Calu3 (cell line): ENCODE measurements at places on chromosomes 2 and 18.
A peak's percentile ranks its signal among the peaks of the same experiment; 100 is the strongest.

DNA sequence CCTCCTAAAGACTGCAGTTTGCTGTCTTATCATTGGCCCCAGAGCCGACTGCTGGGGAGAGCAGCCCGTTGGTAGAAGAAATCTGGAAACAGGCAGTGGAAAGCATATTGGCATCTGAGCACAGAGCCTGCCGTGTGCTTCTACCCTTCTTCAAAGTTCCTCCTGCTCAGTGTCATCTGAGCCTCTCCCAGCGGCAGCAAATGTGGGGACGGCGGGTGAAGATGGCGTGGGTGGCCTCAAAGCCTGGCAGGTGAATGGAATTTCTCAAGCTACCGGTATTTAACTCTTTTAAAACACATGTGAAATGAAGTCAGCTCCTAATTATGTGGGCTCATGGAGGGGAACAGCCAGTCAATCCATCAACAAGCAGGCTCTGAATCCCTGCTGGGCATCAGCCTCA lies 181.6 kb upstream of the PXDN start:
- no peak for DNase-seq

DNA sequence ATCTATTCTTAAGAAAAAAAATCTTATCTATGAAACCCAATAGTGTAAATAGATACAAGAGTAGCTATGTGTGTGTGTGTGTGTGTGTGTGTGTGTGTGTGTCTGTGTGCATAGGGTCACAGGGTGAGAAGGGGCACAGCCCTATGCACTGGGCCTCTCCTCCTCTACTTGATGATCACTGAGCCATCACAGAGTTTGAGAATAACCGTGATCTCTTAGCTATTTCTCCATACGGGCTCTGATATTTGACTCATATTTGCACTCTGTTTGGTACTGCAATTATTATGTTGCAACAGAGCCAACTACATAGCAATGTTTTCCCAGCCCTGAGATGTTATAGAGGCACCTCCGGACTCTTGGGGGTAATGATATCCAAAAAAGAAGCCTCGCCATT lies 28.8 kb upstream of the SLC40A1 start:
- no peak for DNase-seq

GRCh38 chr2:184534986-184535385 lies 63.3 kb upstream of the ZNF804A start:
- no peak for DNase-seq

DNA sequence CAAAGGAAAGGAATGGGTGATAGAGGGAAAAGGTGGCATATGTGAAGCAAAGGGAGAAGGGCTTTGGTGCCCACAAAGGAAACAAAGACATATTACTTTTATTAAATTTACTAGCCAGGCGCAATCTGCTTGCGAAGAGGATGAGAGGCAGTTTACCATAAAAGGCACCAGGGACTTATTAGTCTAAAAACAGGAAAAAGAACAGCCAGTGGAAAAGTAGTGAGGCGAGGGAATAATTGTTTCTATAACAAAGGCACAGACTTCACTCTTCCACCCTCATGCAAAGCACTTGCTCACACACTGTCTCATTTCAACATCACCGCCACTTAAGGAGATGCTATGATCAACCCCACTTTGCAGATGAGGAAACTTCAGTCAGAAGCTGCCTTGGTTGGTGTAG lies 210.5 kb downstream of the ALPK2 start:
- no peak for DNase-seq

DNA sequence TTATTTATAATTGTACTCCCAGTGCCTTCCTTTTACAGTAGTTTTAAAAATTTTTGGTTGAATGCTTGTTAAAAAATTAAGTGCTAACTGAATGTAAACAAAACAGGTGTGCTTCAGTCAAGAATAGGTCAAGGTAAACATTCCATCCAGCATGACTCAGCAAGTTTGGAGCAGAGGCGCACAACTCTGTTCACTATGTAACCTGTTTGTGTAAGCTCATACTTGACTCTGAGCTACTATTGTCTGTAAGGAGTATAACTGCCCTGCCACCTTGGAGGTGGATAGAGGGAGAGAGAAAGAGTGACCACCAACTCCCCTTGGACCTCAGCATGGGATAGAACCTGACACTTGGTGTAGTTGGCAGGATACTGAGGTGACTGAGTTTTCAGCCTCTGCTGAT lies 207.4 kb upstream of the SYT4 start:
- peak; percentile 8 for DNase-seq

GRCh38 chr2:239769554-239770245 lies 255.4 kb downstream of the NDUFA10 start:
- DNase-seq: no peak

DNA sequence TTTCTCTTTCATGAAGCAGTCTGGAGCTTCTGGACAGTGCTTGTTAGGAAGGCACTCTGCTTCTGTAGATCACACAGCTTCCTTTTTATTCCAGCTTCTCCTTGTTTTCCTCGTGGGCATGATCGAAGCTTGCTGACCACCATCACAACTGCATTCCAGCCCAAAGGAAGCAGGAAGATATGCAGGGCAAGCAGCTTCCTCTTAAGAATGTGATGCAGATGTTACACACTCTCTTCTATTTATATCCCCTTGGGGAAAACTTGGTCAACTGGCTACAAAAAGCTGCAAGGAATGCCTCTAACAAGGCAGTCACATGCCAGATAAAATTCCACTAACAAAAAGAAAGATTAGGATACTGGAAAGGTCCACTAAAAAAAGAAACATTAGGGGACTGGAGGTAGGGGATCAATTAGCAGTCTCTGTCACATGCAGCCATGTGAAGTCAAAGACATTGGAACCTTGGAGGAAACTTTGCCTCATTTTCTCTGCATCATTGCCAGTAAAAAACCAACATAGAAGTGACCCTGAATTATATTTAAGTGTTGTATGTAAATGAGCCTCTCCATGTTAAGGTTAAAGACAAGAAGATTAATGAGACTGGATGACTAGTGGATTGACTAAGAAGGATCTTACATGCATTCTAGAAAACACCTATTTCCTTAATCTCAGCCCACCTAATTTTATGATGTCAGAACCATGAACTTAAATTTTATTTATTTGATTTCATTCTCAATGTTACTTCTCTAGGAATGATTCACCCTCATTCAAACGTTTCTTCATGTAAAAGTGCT lies 98.3 kb downstream of the NAB1 start:
- no peak for DNase-seq

GRCh38 chr18:75111760-75112159 lies 97.2 kb downstream of the PTGR3 start:
- DNase-seq: no peak

- DNase-seq: no peak
Measured at GRCh38 chr2:40346535-40347354, 105.1 kb downstream of the SLC8A1 start.

DNA sequence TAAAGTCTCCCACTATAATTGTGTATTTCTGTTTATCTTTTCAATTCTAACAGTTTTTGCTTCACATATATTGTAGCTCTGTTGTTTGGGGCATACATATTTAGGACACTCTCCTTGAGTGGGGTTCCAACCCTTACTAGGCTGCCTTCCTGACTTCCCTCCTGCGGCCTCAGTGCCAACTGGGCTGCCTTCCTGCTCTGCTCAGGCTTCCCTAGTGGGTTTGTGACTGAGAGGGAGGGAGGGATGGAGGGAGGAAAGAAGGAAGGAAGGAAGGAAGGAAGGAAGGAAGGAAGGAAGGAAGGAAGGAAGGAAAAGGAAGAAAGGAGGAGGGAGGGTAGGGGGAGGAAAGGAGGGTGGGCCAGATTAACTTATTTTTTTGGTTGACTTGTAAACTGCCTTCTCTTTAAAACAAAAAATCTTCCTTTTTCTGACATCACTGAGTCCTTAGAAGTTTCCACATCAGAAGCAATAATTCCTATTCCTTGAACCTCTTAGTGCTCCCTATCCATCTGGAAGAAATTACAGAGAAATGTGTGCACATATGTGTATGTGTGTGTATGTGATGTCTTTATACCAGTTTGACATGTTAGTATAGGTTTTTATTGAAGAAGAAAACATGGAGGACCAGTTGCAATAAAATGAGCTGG lies 145.4 kb upstream of the PGAP1 start:
- DNase-seq: no peak

- no peak for DNase-seq
Measured at GRCh38 chr2:231161252-231161839, 36.5 kb upstream of the HTR2B start.

DNA sequence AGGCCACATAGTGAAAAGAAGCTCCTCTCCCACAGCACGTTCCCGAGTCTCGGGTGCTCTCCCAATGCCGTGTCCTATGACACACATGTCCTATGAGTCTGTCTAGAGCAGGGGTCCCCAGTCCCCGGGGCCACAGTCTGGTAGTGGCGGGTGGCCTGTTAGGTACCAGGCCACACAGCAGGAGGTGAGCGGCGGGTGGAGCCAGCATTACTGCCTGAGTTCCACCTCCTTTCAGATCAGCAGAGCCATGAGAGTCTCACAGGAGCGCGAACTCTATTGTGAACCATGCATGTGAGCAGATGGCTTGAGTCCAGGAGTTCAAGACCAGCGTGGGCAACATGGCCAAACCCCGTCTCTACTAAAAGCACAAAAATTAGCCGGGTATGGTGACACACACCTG lies 112.6 kb downstream of the ZBTB7C start:
- DNase-seq: no peak

GRCh38 chr2:229521576-229521975 lies 192.8 kb downstream of the DNER start:
- DNase-seq: no peak

DNA sequence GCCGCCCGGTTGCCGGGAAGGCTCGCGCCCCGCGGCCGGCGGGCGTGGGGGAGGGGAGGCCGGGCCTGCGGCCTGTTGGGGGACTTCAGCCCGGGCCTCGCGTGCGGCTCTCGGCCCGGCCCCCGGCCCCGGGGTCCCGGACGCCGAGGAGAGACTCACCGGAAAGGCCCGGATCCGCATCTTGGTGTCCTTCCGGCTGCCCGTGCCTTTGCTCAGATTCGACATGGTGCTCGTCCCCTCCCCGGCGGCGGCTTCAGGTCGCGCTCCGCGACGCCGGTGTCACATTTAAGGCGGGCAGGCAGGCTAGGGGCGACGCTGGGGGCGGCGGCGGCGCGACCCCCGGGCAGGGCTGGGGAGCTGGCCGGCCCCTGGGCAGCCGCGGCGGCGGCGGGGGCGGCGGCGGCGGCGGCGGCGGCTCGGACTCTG lies 365 bp downstream of the CUL3 start:
- DNase-seq: peak; percentile 40

GRCh38 chr2:158443606-158444005 lies 12.9 kb downstream of the CCDC148 start:
- no peak for DNase-seq

GRCh38 chr2:15993666-15994065 lies 53.3 kb downstream of the MYCN start:
- DNase-seq: no peak

DNA sequence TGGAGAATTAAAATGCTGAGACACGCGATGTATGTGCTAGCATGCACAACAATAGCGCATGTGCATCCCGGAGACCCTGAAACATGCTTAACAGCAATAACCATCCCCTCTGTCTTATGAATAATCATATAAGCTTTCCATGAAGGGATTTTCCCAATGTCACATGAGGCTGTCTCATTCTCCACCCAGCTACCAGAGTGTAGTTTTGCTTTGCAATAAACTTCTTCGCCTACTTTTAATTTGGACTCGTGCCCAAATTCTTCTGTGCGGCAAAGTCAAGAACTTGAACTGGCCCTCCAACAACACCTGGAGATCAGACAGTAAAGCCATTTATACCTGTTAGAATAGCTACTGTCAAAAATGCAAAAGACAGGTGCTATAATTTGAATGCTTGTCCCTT lies 15.5 kb downstream of the LYG1 start:
- no peak for DNase-seq

DNA sequence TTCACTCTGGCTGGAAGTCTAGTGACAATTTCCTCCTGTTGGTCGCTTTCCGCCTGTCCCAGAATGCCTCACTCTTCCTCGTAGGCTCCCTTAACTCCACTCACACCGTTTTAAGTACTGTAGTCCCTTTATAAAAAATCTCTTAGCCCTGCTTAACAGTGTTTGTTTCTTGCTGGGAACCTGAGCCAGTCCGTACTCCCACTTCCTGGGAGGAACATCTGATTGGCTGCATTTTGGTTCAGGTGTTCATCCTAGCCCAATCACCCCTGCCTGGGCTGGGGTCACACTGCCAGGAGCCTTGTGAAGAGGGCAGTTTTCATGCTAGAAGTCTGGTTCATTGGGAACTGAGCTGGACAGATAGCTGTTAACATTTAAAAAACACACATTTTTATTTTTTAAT lies 25.6 kb upstream of the TOGARAM2 start:
- DNase-seq: no peak

DNA sequence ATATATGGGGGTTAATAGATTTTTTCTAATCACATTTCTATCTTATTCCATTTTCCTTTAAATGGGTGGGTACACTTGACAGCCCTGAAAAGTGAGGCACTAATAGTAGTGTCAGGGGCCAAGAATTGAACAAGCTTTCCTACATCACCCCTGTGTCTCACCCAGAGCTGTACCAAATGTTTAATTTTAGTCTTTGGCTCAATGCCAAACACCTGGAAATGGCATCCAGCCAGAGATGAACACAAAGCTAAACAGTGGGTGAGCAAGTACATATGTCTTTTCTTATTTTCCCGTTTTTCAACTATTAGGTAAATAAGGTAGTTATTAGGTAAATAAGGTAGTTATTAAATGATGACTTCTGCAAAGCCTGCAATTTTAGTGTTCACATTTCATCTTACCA lies 276.3 kb upstream of the ERBB4 start:
- no peak for DNase-seq
